H54 (cell line): ENCODE measurements at places on chromosomes 7 and 10.

GRCh38 chr7:158040199-158040598 is 547.4 kb downstream of the PTPRN2 start:
- no peak for DNase-seq

GRCh38 chr10:110892602-110893288 is 21.0 kb downstream of the PDCD4 start:
- DNase-seq = no peak

GRCh38 chr10:114684084-114684821 is 26.2 kb upstream of the ABLIM1 start:
- no peak for DNase-seq

GRCh38 chr7:110502888-110503465 is 588.0 kb upstream of the LRRN3 start:
- DNase-seq = no peak

DNA sequence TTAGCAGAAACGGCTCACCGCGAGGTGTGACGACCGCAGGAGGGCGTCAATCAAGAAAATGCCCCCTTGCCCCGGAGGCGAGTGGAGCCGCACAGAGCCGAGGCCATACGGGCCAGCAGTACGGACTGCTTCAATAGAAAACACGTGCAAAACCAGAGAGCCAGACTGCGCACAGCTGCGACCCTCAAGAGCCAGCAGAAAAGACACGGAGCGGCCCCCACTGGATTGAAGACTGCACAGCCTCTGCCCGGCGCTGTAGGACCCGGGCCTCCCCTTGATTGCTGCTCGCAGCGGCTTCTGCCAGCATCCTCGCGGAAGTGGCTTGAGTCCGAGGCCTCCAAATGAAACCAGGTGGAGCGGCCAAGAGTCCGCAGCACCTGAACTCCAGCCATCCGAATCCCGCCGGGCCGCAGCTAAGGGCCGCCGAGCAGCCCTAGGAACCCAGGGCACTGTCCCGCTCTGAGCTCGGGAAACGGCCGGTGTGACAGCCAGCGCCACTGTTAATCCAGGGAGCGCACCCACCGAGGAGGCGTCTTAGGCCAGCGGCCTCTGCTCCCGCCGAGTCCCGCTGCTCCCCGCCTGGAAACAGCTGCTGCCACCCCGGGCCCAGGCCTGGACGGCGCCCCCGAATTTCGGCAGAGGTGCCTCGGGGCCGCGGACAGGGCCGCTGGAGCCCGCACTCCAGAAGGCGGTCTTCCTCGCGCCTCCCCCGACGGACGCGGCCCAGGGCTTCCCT is 660 bp upstream of the HHEX start:
- DNase-seq = no peak

GRCh38 chr10:71700731-71701368 is 18.7 kb downstream of the C10orf105 start:
- no peak for DNase-seq

DNA sequence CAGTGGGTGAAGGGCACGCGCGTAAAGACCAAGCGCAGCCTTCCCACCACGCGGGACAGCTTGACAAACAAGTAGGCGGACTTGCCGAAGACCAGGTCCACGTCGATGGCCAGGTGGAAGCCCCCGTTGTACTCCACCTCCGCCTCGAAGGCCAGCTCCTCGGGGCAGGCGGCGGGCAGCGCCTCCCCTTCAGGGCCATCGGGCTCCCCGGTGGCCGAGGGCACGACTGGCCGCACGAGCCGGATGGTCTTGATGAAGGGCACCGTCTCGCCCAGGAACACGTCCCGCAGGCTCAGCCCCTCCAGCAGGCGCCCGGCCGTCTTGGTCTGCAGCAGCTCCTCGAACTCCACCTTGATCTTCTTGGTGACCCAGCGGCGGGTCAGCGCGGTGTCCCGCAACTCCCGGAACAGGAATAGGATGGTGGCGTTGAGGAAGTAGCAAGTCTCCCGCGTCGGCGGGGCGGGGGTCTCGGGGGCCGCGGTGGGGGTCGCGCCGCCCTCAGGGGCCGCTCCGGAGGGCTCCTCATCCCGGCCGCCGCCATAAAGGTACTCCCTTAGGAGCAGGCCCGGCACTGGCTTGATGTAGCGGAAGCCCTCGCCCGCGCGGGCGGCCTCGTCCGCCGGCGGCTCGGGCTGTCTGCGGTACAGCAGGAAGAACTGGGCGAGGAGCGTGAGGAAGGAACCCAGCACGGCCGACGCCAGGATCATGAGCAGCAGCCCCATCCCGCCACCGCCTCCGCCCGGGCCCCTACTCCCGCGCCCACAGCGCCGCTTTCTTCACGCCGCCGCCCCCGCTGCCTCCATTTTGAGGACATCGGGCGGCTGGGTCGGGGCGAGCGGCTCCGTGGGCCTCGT is 507 bp downstream of the PDZD8 start:
- DNase-seq = peak; percentile 34

DNA sequence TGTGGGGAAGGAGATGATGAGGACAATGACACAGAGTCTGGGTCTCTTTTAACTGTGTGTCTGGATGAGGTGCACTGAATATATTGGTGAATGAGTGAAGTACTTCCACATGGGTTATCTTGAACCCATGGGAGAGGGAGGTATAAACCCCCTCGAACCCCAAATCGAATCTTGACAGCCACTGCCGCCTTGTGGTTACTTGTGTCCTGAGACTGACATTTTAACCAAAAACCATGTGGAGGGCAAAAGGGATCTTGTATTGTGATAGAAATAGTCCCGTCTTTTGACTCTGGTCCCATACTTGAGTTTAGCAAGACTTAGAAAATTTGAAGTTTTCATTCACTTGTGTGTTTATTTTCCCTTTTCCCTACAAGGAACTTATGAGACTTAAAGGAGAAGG is 283.3 kb downstream of the PHTF2 start:
- no peak for DNase-seq

DNA sequence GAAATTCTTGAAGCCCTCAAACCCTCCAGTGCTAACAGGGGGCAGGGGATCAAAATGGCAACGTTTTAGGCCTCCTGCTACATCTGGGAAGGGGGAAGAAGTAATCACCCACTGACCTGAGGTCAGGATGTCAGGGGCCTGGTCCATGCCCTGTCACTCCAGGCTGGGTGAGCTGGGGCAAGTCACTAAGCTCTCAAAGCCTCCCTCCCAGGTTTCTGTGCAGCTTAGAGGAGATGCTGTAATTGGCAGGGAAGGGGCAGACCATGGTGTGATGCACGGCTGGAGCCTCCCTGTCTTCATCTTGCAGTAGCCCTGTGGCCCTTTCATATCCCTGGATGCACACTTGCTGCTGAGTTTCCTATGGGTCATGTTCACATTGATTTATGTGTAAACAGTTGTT is 27.2 kb downstream of the LEP start:
- DNase-seq = no peak
